ENCODE measurements at places on chromosomes 2 and 18.

GRCh38 chr2:168661863-168662256 is 140.6 kb upstream of the NOSTRIN start:
- DNase-seq: no peak

DNA sequence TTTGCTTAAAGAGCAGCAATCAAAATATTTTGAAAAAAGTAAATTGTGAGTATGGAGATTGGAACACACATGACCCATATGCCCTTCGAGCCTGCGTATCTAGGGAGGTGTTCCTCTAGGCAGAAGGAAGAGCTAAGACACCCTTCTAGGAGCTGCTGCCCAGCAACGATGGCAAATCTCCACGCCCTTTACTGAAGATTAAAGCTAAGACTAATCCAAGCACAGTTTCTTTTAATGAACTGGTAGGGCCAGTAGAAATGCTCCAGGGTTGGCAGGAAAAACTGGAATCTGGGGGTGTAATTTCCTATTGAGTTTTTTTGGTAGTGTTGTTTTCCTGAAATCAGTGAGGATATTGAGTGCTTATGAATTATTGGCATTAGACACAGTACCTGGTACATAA is 712 bp upstream of the SERPINB13 start:
- DNase-seq: no peak

DNA sequence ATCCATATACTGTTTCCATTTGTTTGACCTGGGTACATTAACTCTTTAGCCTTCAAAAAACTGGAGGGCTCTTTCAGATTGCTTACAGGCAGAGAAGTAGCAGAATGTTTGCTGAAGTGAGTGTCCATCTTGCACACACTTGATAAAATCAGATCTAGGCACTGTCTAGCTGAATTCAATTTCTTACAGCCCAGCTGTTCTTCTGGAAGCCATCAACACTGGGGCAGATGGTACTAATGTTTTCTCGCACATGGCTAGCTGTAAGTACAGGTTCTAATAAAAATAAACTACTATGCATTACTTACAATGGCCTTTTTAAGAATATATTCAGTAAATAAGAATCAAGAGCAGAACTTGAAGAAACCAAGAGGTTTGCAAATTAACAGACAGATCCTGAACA is 175.9 kb downstream of the NBAS start:
- no peak for DNase-seq

DNA sequence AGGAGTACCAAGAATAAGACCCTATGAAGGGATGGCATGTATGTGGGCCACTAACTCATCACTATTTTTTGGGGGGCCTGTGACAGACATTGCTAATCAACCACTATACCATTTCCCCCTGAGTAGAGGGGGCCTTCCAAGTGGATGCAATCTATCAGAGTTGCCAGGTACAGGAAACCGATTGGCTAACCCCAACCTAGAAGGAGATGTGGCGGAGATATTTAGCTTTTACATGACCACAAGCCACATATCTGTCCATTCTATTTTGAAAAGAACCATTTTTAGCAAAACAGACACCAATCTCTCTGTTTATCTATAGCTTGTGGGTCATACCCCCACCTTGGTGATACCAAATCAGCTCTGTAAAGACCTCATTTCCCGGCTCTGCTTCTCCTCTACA is 51.0 kb downstream of the PAX8 start:
- no peak for DNase-seq

DNA sequence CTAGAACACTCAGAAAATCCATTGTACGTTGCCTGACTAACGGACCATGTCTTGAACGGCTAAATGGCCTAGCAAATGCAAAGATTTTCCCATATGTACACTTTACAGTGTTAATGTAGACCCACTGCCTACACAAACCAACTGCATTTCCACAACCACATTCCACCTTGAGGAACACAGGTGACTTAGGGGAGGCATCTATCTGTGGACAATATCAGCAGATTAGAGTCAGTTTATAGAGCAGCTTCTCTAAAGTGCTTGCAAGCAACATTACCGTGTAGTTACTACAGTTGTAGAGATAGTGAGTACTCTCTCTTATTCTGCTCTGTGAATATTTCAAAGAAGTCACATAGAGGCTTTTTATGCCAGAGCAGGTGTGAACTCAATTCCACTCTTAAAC is 139.6 kb downstream of the TCF4 start:
- no peak for DNase-seq

- no peak for DNase-seq
These were observed 103.3 kb upstream of the RBBP8 start for GRCh38 chr18:22829781-22830180.

DNA sequence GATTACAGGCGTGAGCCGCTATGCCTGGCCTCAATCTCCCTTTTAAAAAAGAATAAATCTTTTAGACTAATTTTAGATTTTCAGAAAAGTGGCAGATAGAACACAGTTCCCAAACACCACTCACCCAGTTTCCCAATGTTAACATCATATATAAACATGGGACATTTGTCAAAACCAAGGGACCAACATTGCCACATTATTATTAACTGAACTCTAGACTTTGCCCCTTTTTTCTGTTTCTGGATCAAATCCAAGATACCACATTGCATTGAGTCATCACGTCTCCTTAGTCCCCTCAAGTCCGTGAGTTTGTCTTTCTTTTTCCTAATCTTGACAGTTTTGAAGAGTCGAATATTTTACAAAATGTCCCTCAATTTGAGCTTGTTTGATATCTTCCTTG is 2.4 kb downstream of the C2orf42 start:
- DNase-seq: no peak

- no peak for DNase-seq
These were observed 470.1 kb upstream of the HS6ST1 start for GRCh38 chr2:128788636-128789220.

DNA sequence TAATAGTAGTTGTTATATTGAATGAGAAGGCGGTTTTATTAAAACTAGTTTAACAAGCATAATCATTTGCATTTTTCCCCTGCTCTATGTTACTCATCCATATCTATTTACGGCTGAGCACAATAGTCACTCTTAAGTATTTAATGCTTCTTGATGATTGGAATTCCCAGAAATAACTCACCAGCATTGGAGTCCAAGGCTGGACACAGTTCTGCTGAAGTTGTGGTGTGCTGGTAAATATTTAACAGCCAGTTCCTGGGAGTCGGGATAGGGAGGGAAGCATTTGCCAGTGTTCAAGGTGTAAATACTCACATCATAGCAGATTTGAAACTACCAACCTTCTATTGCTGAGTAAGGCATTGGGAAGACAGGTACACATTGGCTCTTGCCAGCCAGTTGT is 315.1 kb downstream of the MTX2 start:
- DNase-seq: no peak

- no peak for DNase-seq
These were observed 221.7 kb upstream of the SH3BP4 start for GRCh38 chr2:234730066-234730640.

DNA sequence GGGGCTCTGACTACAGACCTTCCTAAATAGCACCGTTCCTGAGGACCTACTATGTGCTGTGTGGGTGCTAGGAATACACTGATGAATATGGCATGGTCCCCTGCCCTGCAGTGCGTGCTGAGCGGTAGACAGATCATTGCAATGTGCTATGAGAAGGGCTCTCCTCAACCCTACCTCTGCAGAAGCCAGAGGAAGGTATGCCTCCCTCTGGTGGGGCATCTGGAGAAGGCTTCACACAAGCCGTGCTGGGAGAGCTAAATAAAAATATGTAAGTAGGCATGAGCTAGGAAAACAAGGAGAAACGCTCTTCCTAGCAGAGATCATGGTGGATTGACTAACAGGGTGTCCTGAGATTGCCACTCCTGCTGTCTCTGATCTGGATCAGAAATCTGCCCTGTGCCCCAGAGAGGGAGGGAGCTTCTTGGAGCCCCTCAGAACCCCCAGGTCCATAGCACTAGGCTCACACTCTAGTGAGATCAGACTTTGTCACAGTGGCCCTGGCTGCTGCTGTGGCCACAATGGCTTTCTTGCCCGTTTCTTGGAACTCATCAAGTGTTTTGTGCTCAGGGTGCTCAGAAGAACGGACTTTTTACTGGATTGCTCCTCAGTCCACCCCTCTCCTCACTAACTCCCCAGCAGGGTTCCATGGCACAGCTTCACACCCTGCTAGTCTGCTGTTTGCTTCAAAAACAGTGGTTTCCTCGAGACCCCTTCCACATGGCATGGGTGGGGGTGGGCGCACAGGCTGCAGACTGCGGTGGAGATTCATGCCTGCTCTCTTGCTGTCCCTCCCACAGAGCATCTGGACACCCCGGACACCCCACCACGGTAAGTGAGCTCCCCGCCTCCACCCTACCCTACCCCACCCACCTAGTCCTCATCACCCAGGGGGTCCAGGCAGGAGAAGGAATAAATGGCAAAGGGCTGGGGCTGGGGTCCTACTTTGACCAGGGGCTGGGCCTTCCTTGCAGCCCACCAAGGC is 14.2 kb downstream of the SIGLEC15 start:
- no peak for DNase-seq

DNA sequence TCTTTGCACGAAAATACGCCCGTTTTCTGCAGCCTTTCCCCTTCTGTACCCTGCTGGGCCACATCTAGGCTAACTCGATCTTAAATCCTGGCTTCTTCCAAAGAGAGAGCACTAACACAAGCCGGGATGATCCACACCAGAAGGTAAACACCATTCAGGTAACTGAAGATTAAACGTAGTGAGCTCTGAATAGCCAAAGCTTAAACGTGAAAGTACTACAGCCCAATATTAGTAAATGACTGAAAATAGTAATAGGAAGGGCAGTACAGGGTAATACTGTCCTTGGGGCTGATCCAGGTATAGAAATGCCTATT is 422 bp upstream of the MRPL53 start:
- no peak for DNase-seq

DNA sequence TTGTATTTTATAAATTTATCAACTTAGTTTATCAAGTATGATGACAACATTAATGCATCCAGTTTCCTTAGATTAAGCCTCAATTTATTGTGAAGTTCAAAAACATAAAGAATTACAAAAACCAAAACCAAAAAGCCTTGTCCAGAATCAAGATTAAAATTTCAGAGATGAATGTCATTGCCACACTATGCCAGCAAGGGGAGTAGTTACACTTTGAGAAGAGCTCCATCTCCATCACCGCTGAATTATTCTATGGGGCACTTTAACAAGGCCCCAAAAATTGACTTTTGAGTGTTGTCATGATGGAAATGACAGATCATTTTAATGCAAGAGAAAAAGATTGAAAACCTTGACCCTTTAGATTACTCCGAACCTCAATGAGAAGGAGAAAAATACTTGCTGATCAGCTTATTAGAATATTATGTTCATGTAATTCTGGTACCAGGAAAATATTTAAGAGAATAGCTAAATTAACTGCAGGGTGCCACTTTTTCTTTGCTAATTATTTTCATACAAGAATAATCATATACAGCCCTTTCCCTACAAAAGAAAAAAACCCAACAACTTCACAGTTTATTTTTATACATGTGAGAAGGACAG is 152.5 kb upstream of the AQP4 start:
- DNase-seq: no peak

- DNase-seq: no peak
These were observed 943.8 kb downstream of the LRP1B start for GRCh38 chr2:141187075-141187439.

DNA sequence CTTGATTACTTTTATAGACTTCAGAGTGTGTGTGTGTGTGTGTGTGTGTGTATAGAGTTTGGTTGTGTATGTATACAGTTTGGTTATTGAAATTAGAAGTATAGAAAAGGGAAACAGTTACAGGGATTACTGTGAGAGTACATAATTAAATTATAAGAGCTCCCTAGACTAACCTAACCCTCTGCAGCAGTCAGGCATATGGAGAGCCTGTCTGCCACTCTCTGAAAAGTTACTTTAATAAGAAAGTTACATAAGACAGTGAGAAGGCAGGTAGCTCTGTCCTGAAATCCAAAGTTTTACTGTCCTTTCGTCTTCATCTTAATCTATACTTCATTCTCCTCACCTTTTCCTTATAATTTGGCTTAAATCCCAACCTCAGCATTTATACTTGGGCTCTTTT is 71.5 kb upstream of the EPB41L5 start:
- DNase-seq: no peak

DNA sequence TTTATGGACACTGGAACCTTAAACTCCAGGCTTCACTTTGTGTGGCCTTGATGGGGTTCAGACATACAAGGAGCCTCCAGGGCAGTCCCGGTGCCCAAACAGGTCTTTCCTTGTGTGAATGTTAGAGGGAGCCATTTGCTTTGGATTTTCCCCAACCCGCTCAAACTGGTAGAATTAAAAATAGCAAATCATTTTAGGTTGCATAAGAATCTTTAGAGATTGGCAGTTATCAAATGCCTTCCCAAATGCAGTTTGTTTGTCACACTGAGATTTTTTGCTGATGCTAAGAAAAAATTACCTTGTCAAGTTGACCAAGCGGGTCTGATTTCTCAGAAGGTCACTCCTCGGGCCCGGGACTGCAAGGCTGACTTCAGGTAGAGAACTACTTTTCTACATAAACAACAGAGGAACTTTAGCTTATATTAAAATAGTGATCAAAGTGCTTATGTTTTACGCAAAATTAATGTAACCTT is 36.4 kb downstream of the ATP6V1C2 start:
- no peak for DNase-seq

DNA sequence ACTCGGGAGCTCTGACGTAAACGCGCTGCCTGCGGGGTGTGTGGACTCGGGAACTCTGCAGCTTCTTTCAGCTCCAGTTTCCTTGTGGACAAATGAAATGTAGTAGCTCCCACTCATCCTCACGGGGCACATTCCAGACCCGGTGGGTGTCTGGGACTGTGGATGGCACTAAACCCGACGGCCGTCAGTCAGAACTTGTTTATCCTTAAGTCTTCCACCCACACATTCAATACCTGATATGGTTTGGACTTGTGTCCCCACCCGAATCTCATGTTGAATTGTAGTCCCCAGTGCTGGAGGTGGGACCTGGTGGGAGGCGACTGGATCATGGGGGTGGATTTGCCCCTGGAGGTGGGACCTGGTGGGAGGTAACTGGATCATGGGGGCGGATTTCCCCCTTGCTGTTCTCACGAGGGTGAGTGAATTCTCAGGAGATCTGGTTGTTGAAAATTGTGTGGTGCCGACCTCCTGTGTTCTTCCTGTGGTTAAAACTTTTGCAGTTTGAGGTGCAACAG is 81.2 kb upstream of the SNTG2 start:
- no peak for DNase-seq

DNA sequence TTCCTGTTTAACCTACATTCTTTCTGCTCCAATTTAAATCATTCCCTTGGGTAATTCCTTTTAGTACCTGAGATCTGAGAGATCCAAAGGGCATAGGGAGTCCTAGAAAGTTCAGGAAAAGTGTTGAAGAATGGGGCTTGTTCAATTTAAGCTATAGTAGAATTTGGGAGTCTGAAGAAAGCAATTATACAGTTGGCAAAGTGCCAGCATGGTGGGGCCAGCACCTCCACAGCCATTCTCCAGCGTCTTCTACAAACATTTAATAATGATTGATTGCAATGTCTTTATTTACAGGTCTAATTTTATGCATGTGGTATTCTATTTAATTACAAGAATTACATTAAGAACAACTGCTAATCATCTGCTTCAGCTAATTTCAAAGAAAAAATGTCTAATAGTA is 957.7 kb upstream of the GYPC start:
- no peak for DNase-seq

Measured in cerebellar nuclear complex (tissue), 1 donor.